ENCODE measurements at places on chromosomes 7 and 10.
A peak's percentile ranks its signal among the peaks of the same experiment; 100 is the strongest.

DNA sequence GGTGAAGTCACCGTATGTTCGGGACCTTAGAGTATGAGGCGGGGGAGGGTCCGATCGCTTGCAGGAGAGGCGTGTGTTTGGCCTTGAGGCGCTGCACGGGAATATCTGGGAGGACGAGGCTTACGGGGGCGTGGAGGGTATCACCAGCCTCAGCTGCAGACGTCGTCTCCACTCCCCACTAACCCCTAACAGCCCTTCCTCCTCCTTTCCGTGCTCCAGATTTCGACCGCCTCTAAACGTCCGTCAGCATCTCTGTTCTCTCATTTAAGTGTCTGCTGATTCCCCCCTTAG lies 23.5 kb upstream of the ZNF12 start:
- DNase-seq: no peak

DNA sequence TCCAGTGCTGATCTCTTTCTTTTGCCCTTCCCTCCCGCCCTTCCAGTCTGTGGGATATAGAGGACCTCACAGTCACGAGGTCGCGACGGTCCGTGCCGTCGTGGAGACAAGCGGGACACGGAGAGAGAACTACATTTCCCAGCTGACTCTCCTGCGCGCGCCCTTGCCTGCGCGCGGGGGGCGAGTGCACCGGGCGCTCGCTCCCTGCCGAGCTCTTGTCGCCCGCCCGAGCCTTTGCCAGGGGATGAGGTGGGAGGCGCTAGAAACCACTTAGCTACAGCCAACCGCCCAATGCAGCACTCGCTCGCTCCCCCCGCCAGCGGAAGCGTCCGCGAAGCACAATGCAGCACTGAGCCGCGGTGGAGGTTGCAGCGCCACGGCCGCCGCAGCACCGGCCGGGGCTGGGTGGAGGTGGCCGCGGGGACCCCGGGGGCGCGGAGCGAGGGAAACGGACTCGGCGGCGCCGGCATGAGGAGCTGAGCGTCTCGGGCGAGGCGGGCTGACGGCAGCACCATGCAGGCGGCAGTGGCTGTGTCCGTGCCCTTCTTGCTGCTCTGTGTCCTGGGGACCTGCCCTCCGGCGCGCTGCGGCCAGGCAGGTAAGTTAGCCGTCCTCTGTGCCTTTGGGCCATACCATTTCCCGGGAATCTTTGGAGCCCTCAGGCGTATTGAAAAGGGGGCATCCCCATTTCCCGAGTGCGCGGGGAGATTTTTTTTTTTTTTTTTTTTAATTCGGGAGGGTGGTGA lies at the start of gene ADAM22:
Gene ADAM22, plus strand, starts transcription at position 299 of the 746 bp plus-strand sequence. Its CDS starts 215 bp downstream, at position 514.
- peak; percentile 96 for DNase-seq

- DNase-seq: peak; percentile 54
Observed at GRCh38 chr10:99612167-99612831, 7.9 kb downstream of the SLC25A28 start.

GRCh38 chr7:36668750-36669149 lies 55.5 kb downstream of the AOAH start:
- no peak for DNase-seq

DNA sequence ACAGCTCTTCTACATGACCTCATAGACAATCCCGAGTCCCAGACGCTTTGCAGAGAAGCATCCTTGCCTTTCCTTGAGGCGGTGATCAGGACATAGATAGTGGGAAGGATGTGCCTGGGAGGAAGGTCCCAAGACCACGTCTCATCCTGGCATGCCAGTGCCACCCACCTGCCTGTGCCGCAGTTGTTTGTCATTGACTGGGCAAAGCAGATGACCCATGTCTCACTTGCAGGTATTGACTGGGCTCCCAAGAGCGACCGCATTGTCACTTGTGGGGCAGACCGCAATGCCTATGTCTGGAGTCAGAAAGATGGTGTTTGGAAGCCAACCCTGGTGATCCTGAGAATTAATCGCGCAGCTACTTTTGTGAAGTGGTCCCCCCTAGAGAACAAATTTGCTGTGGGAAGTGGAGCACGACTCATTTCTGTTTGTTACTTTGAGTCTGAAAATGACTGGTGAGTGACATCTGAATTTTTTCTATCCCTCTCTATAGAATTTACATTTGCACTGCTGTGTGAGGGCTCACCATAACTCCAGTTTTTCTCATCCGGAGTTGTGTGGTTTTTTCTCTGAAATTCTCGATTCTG lies 18.5 kb downstream of the ARPC1A start:
- DNase-seq: no peak
